ENCODE measurements at places on chromosomes 7 and 10.
A peak's percentile ranks its signal among the peaks of the same experiment; 100 is the strongest.

DNA sequence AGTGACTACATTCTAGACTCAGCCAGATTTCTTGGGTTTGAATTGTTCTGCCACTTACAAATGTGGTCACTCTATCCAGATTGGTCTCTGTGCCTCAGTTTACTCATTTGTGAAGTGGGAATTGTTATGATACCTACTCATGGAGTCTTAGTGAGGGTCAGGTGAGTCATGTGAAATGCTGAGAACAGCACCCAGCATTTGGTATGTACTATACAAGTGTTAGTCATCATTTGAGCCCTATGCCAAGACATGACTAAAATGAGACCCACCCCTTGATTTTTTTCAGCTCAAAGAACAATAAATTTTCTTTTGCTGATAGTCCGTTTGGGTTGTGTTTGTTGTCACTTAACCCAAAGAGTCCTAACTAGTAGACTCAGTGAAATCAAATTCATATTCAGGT, 92.8 kb downstream of the CHN2 start:
- DNase-seq, result peak; percentile 28

DNA sequence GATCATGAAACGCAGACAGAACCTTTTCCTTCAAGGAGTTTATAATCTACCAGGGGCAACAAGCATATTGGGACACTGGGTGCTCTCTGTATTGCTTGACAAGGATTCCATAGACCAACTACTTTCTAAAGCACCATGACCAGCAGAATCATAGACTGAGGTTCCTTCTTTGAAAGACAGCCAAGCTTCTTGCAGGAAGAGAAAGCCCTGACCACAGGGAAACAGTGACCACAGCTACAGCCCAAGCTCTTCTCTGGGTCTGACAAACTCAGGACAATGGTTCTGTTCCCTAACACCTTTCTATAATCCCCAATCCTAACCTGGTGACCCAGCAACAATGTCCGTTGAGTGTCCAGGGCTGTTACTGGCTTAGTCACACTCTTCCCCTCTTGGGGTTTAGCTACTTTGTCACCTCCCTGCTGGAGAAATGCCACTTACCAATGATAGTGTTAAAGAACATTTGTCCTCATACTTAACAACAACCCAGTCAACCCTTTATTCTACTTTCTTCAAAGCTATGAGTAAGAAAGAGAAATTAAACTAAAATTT, 155.7 kb downstream of the JAZF1 start:
- DNase-seq, result no peak

DNA sequence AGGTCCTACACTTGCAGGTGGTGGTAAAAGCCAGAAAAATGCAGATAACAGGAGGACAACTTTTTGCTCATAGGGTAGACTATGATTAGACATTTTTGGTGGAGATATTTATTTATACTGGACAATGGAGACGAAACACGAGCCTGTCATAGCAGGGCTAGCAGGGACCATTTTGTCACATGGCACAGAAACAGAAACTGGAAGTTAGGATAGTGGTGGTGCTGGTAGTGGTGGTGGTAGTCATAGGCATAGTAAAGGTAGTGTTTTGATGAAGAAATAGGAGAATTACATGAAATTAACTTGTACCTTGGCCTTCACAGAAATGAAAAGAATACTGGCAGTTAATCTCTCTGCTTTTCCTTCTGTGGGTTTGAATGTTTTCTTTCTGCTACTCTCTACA, 8.8 kb upstream of the MGAM start:
- DNase-seq, result no peak

DNA sequence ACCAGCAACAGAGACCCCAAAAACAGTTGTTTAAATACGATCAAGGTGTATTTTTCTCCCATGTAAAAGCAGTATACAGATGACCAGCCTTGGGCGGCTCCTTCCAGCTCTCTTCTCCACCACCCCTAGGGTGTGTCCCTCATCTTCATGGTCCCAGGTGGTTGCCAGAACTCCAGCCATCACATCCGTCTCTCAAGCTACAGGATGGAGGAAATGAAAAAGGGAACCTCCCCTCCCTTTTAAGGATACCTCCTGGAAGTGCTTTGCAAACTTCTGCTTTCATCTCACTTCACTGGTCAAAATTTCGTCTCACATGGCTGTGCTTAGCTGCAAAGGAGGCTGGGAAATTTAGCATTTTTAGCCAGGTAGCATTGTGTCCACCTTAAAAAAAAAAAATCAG, 59.3 kb downstream of the C10orf105 start:
- DNase-seq, result no peak

- DNase-seq, result no peak
Measured at GRCh38 chr7:87739306-87739705, 111.1 kb downstream of the RUNDC3B start.

- no peak for DNase-seq
Measured at GRCh38 chr10:102919246-102919959, 1.3 kb downstream of the CNNM2 start.

GRCh38 chr7:13731643-13732042, 257.8 kb downstream of the ETV1 start:
- no peak for DNase-seq

DNA sequence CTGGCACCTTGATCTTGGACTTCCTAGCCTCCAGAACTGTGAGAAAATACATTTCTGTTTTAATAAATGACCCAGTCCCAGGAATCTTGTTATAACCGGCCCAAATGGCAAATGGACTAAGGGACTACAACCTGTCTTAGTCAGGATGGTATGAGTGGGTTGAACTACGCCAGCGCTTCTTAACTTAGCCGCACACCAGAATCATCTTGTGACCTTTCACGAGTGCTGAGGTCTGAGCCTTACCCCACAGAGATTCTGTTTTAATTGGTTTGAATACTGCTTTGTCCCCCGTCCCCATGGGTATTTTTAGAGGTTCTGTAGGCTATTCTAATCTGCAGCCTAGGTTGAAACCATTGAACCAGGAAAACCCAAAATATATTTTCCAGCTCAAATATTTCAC, 48.0 kb downstream of the PFKFB3 start:
- DNase-seq, result no peak

- no peak for DNase-seq
Measured at GRCh38 chr7:102085218-102085772, 201.4 kb upstream of the SH2B2 start.
